ENCODE measurements at places on chromosomes 1 and 21. TPM values are rescaled to one million over a fixed set of nuclear protein-coding genes. Genes with fewer than 3 reads are reported as not detected.

DNA sequence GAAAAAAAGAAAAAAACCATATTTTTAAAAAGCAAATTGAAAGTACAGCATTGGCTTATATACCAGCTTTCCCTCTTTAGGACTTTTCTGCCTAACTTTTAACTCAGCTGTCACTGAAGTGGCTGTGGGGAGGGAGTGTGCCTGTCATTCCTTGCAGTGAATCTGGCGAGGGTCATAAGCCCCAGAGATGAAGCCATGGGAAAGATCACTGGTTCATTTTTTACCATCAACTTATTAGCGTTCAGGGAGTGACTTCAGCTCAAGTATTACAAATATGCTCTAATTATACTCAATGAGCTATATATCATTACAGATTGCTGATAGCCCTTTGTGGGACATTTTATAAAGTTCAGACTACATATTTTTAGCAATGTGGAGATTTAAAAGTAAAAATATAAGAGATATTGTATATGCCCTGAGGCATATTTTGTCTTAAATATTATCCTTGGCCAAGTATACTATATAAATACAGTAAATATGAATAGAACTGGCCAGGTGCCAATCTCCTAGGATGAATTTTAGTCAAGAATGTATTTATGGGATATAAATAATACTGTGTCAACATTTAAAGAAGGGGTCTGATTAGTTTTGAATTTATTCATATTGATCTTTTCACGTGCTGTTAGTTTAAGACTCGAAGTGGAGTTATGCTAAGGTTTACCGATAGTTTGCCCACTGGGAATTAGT lies 4.4 kb downstream of the TGFB2 start:
- ATAC-seq, result no peak

The HSF2BP gene
- total RNA-seq, result 2.4 TPM

DNA sequence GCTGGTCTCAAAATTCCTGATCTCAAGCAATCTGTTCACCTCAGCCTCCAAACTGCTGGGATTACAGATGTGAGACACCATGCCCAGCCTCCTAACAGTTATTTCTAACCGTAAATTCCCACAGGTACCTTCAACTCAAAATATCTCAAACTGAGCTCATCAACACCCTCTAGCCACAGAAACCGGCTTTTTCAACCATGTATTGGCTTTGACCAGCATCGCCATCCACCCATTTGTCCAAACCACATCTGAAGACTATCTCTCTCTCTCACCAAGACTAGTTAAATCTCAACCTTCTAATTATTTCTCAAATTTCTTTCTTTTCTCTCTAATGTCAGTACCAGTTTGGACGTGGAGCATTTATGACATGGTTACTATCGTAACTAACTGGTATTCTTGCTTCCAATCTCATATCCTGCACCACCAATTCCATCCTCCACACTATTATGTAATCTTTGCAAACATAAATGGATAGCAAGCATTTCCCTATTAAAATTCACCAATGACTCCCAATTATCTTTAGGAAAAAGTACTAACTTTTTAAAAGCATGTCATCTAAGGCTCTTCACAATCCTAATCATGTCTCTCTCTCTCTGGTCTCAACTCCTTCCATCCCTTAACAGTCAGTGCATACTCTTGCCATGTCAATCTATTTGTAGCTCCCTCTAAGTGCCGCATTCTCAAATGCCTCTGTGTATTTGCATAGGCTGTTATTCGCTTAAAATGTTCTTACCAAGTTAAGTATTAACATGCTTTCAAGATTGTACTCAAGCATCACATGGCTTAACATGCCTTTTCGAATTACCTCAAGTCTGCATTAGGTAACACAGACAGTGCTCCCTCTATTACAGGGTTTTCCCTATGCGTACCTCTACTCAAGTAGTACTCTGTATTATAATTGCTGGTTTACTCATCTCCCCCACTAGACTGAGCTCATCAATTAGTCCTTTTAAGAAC lies 18.1 kb downstream of the RSBN1 start:
- ATAC-seq, result no peak

DNA sequence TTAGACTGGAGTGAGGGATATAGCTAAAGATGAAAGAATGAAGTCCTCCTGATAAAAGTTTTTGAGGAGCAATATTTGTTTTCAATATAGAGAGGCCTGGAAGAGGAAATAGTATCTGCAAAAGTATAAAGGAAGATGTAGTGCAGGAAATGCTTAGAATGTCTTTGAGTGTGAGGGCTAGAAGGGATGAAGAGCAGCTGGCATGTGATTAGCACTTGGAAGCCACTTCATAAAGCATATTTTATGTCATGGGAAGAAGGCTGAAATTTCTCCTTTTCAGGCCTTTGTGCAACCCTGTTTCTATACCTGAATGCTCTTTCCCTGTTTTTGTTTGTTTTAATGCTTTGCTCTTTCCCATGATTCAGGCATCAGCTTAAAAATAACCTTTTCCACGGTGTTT lies 323.3 kb upstream of the DEPDC1 start:
- no peak for ATAC-seq

GRCh38 chr21:41167348-41168342 lies at the start of gene BACE2:
Gene BACE2, plus strand, starts transcription at chr21:41168160. Its CDS starts 104 bp downstream, at chr21:41168264.
- peak; percentile 90 for ATAC-seq

The HSPG2 gene
- 311 TPM for total RNA-seq

- peak; percentile 49 for ATAC-seq
These were observed 433 bp upstream of the KAZN start for GRCh38 chr1:14598007-14598497.

DNA sequence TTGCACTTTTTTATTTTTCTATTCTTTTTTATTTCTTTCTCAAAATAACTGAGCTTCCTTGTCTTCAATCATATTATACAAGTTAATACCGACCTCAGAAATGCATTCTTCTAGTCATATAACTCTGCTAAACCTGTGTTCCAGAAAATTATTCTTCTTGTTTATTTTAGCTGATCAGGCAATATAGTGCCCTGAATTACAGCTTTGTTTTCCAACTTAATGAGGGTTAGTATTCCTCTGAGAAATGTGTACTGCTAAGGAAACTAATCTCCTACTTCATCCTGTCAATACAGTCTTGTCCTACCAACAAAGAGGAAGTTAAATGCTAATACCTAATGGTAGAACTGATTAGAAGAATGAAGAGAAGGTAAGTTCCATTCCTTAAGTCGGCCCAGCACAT lies 13.0 kb downstream of the BRINP3 start:
- ATAC-seq, result no peak

The ANKRD35 gene
- 13.7 TPM for total RNA-seq

- ATAC-seq, result no peak
These were observed 97.5 kb downstream of the DISC1 start for GRCh38 chr1:231724041-231724440.

The LCE1C gene
- total RNA-seq, result not detected

The LEFTY2 gene
- not detected for total RNA-seq

The FTCD gene
- not detected for total RNA-seq

The S100A1 gene
- total RNA-seq, result 2.8 TPM

DNA sequence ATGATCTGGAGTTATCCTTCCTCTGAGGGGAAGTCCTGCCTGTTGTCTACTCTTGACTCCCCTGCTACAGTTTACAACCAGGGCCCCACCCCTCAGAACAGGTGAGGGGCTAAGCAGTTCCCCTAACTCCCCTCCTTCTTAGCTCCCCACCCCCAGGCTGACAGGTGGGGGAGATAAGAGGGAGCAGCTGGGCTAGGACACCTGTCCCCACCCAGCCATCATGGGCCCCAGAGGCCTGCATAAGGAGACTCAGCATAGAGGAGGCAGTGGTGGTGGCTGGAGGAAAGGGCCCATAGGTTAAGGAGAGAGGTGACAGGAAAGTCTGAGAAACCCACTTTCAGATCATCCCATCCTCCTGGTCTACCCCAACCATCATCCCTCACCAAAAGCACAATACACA lies 6.8 kb downstream of the MEF2D start:
- no peak for ATAC-seq

DNA sequence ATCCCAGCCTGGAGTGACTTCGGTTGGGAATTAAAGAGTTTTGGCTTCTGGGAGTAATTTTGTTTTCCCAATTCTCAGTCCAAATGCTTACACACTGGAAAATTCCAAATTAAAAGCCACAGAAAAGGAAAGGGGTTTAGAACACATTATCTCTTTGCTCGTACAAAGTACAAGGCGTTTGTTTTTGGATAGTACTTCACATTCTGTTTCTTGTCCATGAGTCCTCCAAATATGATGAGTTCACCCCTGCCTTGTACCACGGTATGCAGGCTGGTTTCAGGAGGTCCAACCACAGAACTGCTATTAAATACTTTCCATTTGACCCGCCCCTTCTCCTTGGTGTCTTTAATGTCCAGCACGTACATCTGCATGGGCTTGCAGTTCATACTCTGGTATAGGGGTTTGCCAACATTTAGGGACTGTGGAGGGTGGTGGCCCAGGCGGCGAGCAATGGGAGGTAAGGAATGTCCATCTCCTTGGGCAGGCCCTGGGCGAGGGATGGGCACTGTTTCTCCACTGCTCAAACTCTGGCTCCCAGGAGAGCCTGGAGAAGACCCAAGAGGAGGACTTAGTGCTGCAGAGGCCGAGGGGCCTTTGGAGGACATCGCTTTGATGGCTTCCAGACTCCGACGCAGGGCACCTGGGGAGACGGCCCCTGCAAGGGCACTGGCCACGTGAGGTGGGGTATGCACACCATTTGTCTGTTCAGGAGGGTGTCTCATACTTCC lies 13.7 kb upstream of the CPLANE2 start:
- ATAC-seq, result peak; percentile 41

The ACBD3 gene
- 30.0 TPM for total RNA-seq

GRCh38 chr21:32816261-32816660 lies 44.7 kb upstream of the PAXBP1 start:
- no peak for ATAC-seq

DNA sequence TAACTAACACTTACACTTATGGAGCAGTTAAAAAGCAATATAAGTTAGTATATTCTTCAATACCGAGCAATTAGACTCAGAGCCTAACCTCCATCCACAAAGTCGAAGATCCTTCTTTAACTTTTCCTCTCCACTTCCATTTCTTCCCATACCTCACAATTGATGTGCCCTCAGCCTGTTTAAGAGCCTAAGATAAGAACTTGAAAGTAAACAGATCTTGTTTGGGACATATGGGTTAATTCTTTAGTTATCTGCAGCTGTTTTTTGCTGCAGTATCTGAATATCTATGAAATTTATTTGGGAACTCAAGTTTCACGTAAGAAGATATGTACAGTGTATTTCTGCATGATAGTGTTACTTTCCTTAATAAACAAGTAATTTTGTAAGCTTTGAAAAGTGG lies 51.5 kb downstream of the MIGA1 start:
- ATAC-seq, result no peak

The RBBP5 gene
- total RNA-seq, result 18.1 TPM

- no peak for ATAC-seq
These were observed 63.4 kb upstream of the NEK2 start for GRCh38 chr1:211738691-211739301.

- ATAC-seq, result no peak
These were observed 10.9 kb downstream of the KCNAB2 start for GRCh38 chr1:6056572-6056948.

DNA sequence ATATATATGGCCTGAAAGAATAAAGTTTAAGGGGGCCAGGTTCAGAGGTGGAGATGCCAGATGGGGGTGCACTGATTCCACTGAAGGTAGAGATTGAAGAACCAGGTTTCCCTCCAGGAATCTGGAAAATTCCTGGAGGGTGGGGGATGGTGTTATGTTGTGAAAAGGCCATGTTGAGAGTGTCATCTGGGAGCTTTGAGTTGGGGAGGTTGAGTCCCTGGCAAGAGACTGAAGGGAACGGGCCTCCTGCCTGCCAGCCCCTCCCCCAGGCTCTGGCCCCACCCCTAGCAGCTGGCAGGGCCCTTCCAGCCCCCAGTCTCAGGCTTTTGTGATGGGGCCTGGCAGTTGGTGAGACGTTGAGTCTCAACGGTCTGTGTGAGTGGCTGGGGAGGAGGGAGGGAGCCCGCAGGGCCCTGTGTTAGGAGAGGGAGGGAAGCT lies 4.1 kb downstream of the PTPRU start:
- no peak for ATAC-seq

The EPHA8 gene
- not detected for total RNA-seq

- ATAC-seq, result no peak
These were observed 3.2 kb downstream of the PLEKHO1 start for GRCh38 chr1:150152772-150153456.

DNA sequence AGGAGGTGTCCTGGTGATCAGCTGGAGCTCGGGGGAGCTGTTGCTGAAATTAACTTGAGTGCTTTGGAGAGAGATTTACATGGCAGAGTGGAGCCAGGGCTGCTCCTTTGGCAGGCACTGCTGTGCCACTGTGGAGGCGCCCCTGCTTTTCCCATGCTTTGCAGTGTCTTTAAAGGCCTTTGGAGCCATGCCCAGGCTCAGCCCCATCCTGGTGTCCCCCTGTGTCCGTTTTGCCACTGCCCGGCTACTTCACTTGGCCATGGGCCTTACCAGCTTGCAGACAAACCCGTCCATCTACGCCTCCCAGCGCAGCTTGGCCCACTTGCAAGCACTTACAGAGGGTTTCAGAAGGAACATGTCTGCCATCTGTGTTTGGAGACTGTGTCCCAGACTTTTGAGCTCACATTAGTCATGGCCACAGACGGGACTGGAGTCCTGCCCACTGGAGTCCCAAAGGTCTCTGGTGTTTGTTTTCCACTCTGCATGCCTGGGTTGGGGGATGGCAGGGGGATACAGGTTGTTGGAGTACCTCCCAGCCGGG lies 18.2 kb upstream of the LAMTOR5 start:
- ATAC-seq, result peak; percentile 42

- peak; percentile 42 for ATAC-seq
These were observed 2.8 kb upstream of the IGSF8 start for GRCh38 chr1:160101037-160101716.

The FCGR2B gene
- total RNA-seq, result 12.0 TPM

DNA sequence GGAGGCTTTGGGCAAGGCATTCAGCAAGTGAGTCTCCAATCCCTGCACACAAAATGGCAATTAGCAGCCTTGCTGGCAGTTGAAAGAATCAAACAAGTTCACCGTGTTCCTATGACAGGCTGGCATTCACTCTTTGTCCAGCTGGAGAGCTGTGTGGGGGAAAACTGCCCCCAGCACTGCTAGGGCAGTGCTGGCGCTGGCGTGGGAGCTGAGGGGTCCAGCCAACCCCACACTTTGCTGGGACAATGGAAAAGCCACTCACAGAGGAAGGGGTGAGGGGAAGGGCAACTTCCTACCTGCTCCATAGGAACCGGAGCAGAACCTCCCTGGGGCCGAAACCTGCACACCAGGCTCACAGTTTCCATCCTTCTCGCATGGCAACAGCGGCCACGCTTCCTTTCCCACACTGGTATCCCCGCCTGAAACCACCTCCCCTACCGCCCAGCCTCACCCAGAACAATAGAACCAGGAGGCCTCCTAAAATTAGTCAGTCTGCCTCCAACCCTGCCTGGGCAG lies 26.7 kb upstream of the KCNN3 start:
- no peak for ATAC-seq

The BRDT gene
- not detected for total RNA-seq

The ARHGAP29 gene
- total RNA-seq, result 78.4 TPM

GRCh38 chr1:29975036-29975694 lies 738.8 kb downstream of the PTPRU start:
- ATAC-seq, result no peak

Data from gastroesophageal sphincter (tissue), 4 donors.